ENCODE measurements at places on chromosomes 4 and X.
A peak's percentile ranks its signal among the peaks of the same experiment; 100 is the strongest.

DNA sequence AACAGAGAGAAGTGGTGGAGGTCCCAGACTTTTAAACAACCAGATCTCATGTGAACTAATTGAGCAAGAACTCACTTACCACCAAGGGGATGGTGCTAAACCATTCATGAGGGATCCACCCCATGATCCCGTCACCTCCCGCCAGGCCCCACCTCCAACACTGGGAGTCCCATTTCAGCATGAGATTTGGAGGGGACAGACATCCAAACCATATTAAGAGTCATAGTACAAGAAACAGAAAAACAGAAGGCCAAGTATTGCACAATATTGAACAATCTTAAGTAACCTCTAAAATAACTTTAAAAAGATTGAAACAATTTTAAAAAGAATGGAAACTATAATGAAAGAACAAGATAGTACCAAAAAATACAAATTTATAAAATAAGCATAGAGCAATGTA, 110.0 kb downstream of the CBR4 start:
- DNase-seq = no peak

DNA sequence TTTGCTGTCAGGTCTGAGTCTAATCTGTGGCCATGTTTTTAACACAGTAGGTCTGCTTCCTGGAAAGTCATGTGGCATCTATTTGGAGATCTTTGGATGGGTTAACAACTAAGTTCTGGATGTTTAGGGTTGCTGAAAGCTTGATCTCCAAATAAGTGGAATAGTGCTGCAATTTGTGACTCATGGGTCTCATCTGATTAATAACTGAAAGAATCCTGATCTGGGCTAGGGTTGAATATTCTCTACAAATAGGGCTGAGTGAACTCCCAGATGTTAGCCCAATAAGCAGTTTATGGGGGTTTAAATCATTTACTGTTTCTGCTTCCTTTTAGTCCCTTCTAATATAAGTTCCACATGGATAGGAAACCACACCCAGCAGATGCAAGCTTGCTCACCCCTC, 23.1 kb downstream of the CT47C1 start:
- no peak for DNase-seq

DNA sequence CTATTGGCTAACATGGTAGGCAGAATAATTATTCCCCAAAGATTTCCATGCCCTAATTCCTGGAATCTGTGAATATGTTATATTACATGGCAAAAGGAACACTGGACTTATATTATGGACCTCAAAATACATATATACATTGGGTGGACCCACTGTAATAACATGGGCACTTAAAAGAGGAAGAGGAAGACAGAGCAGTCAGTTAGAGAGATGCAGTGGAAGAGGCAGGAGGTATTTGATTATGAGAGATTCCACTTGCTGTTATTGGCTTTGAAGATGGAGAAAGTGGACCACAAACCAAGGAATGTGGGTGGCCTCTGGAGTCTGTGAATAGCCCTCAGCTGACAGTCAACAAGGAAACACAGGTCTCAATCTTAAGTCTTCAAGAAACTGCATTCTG, 14.0 kb upstream of the ART3 start:
- DNase-seq = no peak

GRCh38 chr4:140131675-140132229, 22.2 kb downstream of the MAML3 start:
- DNase-seq = no peak

DNA sequence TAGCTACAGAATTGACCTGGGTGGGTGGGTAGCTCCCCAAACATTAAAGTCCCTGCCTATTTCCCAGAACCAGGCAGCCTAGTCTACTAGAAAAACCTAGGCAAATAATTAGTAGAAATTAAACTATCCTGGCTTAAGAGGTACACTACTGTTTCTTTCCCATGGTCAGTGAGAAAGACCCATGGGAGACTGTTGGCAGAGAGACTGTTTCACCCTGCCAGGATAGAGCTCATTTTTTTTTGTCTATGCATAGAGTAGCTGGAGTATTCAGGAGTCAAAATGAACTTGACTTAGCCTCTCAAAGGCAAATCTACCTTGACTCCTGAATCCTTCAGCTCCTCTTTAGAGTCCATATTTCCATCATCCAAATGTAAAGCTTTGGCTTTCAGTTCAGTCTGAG, 107.0 kb upstream of the AR start:
- no peak for DNase-seq

DNA sequence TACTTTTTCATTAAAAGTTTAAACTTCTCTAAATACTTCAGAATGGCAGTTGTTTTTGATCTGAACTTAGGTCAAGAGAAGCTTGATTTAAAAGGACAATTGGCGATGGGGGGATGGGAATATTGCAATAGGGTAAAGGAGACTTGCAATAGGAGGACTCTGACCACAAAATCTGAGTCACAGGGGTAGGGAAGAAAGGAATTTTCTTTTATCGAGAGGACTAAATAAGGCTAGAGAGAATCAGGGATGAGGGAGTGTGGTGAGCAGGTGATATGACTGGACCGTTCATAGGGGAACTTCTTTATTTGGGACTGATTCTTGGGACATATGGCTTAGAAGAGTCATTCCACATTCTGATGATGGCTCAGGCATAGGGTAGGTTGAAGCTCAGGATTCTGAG, 1260.2 kb downstream of the ADGRL3 start:
- DNase-seq = no peak

DNA sequence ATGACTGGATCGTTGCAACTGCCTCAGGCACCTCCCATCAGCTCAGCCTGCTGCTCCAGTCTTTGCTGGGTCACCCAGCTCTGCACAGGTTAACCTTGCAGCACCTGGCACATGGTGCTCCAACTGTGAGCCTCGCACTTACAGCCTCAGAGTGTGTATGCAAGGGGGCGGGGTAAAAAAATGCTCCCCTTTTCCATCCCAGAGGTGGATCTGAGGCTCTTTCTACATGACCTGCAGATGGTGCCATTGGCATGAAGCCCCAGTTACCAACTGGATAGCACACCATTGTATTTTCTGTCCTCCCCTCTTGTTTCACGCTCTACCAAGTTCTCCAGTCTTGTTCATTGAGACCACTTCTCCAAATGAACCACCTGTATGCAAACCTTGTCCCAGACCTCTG, 46.2 kb upstream of the TRPC3 start:
- DNase-seq = no peak

GRCh38 chrX:118199997-118200396, 83.4 kb upstream of the KLHL13 start:
- DNase-seq = no peak

GRCh38 chr4:153787061-153787560, 1.8 kb downstream of the SFRP2 start:
- no peak for DNase-seq

DNA sequence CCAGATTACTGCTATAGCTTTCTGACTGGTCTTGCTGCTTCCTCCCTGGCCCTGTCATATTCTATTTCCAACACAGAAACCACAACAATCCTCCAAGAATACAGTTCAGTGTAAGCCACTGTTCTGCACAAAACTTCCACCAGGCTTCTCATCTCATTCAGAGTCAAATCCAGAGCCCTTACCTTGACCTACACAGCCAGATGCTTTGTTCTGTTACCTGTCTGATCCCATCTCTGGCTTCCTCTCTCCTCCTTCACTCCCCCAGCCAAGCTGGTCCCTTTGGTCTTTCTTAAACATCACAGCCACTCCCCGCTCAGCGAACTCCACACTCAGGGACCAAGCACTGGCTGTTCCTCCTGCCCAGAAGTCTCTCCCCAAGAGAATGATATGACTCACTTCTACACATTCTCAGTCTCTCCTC, 84.8 kb upstream of the BMP2K start:
- no peak for DNase-seq

DNA sequence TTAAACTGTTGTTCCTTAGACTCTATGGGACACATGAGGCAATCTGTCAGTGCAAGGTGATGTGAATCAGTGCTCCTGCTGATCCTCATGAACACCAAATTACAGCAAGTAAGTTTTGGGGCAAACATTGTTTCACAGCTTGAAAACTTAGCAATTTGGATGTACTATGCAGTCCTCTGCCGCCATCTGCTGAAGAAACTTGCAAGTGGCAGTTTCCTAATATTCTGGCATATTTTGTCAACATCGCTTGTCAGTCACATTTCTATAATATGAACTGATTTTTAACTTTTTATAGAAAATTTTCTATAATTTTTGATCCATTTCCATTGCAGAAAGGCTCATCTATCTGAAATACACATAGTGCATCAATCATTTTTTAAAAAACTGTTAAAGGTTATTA, 56.3 kb downstream of the ZAR1 start:
- no peak for DNase-seq

GRCh38 chrX:10110984-10111363, 45.8 kb upstream of the CLCN4 start:
- peak; percentile 54 for DNase-seq

DNA sequence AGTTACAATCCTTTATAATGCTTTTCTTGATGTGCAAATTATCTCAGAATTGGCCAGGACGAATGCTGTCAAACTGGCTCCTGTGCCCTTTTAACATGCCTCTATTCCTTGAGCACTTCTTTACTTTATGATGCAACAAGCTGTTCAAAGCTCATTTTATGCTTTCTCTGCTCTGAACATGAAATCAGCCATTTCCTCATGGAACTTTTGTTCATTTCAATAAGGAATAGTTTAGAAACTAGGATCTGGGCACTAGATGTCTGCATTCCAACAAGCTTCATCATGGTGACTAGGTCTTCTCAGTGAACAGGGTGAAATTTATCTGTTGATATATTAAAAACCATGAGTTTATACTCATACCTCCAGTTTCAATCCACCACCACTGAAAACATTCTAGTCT, 87.3 kb upstream of the TEX13A start:
- no peak for DNase-seq

DNA sequence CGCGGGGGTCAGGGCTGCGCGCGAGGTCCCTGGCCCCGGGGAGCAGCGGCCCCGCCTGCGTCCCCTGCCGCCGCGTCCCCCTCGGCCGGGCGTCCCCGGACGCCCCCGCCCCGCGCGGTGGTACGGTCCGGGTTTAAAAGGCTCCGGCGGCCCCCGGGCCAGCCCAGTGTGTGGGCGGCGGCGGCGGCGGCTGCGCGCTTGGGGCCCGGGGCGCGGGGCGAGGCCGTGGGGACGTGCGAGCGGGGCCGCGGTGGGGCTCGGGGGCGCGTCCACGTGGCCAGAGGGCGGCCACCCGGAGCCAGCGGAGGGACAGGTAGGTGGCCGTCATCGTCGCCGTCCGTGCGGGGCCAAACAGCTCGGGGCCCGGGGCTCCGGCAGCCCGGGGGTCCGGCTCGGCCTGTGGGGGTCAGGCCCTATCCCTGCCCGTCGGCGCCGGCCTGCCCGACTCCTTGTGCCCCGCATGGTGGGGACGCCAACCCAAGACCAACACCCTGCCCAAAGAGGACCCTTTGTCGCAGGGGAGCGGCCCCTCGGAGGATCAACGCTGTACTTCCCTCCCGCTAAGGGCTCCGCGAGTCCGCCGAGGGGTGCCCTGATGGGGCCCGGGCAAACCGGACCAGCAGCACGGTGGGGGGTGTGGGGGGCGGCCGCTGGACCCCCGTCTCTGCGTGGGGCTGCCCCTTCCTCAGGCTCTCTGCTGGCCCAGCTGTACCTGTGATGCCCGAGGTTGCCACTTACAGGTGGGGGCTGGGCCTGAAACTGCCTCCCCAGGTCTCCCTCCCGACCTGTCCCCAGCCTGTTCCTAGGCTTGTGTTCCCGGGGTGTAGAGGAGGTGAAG, at the start of gene PLXNA3:
Gene PLXNA3, plus strand, starts transcription at position 166 of the 838 bp plus-strand sequence. CDS start 1,903 bp downstream, outside the sequence.
- DNase-seq = peak; percentile 80

DNA sequence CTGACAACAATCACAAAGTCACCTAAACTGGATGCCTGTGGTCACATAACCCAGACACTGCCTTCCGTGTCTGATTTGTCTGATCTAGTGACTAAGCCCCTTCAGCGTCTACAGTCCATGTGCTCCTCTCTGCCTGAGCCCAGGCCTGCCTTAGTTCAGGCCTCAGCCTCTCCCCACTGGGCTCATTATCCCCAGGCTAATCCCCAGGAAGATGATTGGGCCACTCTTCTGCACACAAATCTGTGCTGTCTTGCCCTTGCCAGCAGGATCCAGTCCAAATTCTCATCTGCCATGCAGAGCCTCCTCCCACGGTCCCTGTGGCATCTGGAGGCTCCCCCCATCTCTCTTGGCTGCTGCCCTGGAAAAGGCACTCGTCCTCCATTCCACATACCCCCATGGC, 96.5 kb downstream of the SLC2A9 start:
- DNase-seq = no peak

GRCh38 chr4:167616476-167616875, 382.2 kb upstream of the SPOCK3 start:
- no peak for DNase-seq

- no peak for DNase-seq
Measured at GRCh38 chrX:150702966-150703694, 9.9 kb downstream of the MTMR1 start.

DNA sequence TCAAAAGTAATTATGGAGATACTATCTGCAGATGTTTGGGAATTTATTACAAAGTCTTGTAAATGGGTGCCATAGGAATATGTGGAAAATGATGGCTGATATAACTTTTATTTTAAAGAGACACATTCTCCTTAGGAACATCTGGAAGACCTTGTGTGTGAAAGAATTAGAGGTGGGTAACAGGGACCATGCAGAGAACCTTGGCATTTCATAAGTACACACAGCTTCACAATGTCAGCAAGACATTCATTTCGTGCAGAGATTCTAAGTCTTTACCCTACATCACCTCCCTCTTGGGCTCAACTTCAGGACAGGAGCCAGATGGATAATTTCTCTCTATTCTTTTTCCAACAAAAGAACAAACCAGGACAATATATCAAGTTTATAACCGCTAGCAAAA, 458.1 kb upstream of the INTU start:
- DNase-seq = no peak

DNA sequence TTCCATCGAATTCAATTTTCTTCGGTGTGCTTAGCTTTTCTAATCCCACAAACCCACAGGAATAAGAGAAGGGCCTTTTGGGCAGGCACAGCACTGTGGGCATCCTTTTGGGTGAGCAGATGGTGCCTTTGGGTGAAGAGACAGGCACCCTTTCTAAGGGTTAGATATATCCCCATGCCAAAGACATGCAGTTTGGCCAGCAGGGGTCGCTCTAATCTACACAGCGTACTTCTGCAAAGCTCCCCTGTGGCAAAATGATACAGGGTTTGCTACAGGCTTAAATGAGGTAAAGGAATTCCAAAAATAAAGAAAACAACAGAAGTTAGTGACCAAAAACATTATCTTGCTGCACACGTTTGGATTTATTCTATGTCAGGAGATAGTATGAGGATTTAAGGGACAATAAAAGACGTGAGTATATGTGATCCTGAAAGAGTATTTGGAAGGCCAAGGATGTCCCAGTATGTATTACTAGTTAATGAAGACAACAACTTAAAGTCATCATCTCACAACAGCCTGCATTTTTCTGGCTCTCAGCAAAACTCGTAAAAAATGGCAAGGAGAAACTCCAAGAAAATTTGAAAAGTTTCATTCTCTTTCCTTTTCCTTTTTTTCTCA, 49.5 kb downstream of the PHEX start:
- no peak for DNase-seq

GRCh38 chrX:11480626-11481025, 185.1 kb downstream of the ARHGAP6 start:
- DNase-seq = no peak

- DNase-seq = no peak
Measured at GRCh38 chr4:141238186-141238585, 17.5 kb downstream of the ZNF330 start.

GRCh38 chr4:3492741-3493719, 29.9 kb downstream of the DOK7 start:
- no peak for DNase-seq
